Stimulated activated CD4-positive, alpha-beta T cell treated with anti-CD3 and anti-CD28 coated beads, Interleukin-2, amount 100 ng/mL, for 48 hours (primary cell): ENCODE measurements at places on chromosomes 7 and 10.

- DNase-seq = no peak
These were observed 13.6 kb upstream of the LIMK1 start for GRCh38 chr7:74069790-74070618.

- DNase-seq = no peak
These were observed 13.1 kb downstream of the TAS2R41 start for GRCh38 chr7:143490717-143491306.

- no peak for DNase-seq
These were observed 45.3 kb upstream of the ANKRD1 start for GRCh38 chr10:90966146-90966545.

GRCh38 chr10:123604506-123604905, 61.6 kb upstream of the GPR26 start:
- no peak for DNase-seq

- DNase-seq = no peak
These were observed 1.4 kb downstream of the C10orf62 start for GRCh38 chr10:97590748-97591495.

GRCh38 chr10:128875956-128876736, 590.9 kb upstream of the MGMT start:
- no peak for DNase-seq

- no peak for DNase-seq
These were observed 11.2 kb upstream of the AKAP9 start for GRCh38 chr7:91929463-91929862.

DNA sequence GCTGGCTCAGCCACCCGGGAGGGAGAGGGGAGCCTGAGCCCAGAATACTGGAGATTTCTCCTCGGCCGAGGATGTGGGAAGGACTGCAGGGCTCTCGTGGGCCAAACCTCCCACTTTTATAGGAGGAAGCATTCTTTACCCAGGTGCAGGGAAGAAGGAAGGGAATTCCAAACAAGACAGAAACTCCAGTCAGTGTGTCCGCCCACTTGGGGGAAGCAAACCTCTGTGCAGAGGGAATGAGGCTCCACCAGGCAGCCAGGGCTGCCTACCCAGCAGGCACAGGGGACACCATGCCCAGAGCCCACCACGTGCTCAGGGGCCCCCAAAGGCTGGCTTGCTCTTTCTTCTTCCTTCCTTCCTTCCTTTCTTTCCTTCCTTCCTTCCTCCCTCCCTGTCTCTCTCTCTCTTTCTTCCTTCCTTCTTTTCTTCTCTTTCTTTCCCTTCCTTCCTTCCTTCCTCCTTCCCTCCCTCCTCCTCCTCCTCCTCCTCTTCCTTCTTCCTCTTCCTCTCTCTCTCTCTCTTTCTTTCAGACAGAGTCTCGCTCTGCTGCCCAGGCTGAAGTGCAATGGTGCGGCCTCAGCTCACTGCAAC, 15.4 kb upstream of the FZD9 start:
- no peak for DNase-seq

DNA sequence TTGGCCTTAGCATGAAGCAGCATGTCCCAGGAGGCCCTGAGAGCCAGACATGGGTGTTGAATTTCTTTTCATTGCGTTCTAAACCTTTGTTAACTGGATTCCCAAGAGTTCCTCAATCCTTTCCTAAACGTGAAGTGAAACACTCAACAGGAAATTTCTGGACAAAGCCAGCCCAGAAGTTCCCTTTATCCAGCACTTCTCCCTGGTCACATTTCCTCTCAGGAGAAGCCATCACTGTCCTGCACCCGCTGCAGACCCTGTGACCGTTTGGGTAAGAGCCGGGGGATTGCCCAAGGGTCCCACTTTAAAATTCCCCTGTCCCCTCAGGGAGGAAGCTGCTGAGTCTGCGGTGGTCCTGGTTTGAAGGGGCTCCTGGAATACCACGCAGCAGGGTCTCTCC, 88.0 kb upstream of the ZPBP start:
- DNase-seq = no peak

GRCh38 chr7:3504384-3504783, 203.3 kb downstream of the SDK1 start:
- DNase-seq = no peak

DNA sequence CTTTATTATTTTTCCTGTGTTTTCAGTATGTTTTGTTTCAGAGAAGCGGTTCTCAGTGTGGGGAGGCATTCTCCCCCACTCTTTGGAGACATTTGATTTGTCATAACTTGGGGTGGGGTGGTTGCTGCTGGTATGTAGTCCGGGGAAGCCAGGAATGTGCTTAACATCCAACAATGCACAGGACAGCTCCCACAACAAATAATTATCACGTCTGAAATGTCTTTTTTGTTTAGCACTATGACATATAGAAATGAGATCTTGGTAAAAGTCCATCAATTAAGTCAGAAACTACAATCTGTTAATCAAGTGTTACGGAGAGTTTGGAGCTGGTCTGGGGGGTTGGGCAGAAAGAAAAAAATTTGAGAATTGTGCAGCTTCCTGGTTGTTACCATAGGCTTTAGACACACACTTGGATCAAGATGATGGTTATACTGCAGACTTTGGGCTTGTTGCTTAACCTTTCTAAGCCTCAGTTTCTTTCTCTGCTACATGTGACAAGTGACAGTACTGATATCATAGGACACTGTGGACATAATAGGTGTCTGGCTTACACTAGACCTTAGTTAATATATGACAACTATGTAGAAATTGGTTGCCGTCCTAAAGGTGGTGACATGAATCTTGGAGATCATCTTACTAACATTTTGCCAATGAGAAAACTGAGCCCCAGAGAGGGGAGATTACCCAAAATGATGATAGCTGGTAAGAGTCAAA, 113.7 kb downstream of the LRMDA start:
- DNase-seq = no peak

DNA sequence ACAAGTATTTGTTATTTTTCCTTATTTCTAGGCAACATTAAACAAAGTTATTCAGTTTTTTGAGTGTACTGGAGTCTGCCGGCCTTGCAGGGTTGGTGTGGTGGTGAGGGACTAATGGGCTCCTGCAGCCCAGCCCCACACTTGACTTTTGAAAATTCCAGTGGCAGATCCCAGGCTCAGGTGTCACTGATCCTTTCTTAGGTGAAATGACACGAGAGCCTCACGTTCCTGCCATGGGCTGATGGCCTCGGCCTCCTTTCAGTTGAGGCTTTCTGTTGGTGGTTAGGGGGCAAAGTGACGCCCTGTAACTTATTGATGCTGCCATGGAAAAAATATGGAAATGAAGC, 117.9 kb downstream of the NKX6-2 start:
- DNase-seq = no peak

GRCh38 chr7:32222251-32222900, 152.2 kb upstream of the PDE1C start:
- no peak for DNase-seq

- DNase-seq = no peak
These were observed 10.3 kb downstream of the MICALL2 start for GRCh38 chr7:1448958-1449357.

GRCh38 chr7:118259115-118259514, 34.6 kb downstream of the ANKRD7 start:
- no peak for DNase-seq

- DNase-seq = no peak
These were observed 31.7 kb downstream of the POLR1F start for GRCh38 chr7:19677180-19677579.

GRCh38 chr7:33186192-33186591, 56.8 kb downstream of the BBS9 start:
- DNase-seq = no peak
